ENCODE measurements at places on chromosomes 7 and 10.

- DNase-seq = peak; percentile 23
Observed at GRCh38 chr7:77395626-77396025, 20.5 kb downstream of the GSAP start.

- peak; percentile 15 for DNase-seq
Observed at GRCh38 chr7:83769407-83769806, 120.5 kb upstream of the SEMA3E start.

DNA sequence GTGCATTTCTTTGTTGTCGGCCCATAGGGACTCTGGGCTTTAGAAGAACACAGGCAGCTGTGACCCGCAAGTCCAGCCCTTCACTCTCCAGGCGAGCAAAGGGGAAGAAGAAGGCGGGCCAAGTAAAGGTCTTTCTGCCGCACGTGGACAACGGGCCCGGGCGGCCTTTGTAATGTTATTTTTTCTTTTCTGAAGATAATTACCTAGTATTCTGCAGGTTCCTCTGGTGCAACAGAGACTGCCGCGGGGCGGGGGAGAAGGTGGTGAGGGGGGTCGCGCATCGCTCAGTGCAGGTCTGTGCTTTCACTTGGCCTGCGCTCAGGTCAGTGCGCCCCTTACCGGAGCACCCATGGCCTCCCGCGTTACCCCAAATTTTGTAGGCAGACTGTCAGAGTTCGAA is 7.1 kb upstream of the TBX20 start:
- DNase-seq = no peak

DNA sequence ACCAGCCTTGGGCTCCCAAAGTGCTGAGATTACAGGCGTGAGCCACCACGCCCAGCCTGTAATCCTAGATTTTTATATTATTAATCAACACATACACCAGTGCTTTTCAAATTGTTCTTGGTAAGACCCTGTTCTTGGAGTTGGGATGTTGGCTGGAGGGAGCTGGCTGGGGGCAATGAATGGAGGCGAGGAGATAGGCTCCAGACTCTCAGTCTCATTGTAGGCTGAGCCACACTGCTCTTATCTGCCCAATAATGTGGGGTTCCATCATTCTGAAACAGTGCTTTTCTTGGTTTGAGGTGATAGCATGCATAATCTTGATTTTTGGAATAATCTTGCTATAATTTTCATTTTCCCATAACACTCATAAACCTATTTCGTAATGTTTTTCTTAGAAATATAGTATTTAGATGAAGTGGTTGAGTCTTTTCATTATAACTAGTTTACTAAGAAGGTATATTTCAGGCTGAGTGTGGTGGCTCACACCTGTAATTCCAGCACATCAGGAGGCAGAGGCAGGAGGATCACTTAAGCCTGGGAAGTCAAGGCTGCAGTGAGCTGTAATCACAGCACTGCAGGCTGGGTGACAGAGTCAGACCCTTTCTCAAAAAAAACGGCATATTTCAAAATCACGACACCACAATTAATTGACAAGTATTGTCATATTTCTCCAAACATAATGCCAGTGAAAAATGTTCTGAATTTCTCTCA is 65.1 kb upstream of the LYZL2 start:
- DNase-seq = no peak

GRCh38 chr10:86261941-86262687 is 104.5 kb downstream of the GRID1 start:
- DNase-seq = peak; percentile 31

GRCh38 chr10:4725917-4726606 is 99.9 kb upstream of the AKR1E2 start:
- DNase-seq = no peak

GRCh38 chr10:114749510-114749909 is 72.1 kb upstream of the FHIP2A start:
- no peak for DNase-seq

GRCh38 chr7:95527776-95528250 is 42.1 kb downstream of the ASB4 start:
- no peak for DNase-seq

DNA sequence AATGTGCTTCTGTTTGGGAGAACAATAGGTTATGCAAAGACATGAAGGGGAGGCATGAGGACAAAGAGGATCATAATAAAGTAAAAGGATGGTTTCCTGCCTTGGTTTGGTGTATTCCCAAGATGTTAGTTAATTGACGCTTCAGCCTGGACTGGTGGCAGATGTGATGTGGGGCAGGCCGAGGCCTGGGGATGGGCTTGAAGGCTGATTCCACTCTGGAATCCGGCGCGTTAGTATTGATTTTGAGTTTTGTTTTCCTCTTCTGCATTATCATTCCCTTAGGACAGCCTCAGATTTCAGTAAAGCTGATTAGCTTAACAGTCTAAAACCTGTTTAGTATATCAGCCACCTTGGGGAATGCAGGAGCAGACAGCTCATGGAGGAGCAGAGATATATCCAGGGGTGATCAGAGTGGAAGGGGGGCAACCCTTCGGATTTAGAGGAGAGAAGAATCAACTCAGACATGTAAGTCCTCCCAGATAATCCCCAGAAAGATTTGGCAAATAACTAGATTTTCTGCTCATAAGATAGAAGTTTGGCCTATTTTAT is 159.8 kb upstream of the MTPN start:
- DNase-seq = no peak

- DNase-seq = no peak
Observed at GRCh38 chr7:37097983-37098382, 350.7 kb downstream of the ELMO1 start.

DNA sequence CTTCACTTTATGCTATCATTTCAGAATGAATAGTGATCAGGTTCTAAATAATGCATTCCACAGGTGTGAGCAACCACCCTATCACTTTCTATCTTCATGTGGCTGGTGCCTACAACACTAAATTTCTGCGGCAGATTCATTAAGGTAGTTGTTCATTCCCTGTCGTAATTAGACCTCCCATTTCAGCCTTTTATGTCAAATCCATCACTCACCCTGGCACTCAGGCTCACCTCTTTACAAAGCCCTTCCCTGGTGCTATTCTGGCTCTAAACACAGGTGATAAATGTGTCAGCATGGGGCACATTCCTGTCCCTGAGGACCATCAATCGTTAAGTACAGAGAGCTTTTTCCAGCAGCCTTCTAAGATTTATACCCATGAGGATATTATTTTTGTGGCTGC is 300.0 kb upstream of the C7orf33 start:
- no peak for DNase-seq

DNA sequence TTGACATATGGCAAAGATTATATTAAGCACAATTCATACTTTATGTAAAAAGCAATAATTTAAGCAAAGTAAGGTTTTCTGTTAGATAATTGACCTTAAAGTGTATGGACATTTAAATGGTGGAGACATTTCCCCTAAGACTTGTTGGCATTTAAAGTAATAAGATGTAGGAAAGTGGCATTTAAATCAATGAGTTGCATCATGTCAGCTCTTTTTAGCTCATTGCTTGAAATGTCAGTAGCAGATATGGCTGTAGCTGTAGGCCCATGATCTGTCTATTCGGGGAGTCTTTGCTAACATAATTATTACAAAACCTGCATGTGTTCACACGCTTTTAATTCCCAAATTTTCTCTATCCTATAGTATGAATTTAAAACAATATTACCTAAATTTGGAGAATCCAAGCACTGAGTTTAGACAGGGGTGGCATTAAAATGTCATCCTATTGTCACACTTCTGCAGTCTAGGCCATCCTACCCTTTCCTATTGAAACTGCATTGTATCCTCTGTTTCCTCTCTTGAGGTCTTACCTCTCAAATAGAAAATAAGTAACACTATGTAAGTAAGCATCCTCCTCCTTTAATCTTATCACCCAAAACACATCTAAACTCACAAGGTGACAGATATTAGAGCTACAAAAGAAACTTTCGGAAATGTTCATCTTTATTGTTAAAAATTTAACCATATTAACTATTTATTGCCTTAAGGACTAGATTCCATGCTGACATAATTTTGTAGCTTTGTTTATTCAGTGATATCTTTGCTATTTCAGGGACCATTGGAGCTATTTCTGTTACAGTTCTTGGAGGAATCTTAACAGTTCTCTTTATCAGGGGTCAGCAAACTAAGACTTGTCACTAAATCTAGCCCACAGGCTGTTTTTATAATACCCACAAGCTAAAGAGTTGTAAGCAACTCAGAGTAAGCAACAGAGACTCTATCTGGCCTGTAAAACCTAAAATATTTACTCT is 91.2 kb downstream of the LCOR start:
- no peak for DNase-seq

DNA sequence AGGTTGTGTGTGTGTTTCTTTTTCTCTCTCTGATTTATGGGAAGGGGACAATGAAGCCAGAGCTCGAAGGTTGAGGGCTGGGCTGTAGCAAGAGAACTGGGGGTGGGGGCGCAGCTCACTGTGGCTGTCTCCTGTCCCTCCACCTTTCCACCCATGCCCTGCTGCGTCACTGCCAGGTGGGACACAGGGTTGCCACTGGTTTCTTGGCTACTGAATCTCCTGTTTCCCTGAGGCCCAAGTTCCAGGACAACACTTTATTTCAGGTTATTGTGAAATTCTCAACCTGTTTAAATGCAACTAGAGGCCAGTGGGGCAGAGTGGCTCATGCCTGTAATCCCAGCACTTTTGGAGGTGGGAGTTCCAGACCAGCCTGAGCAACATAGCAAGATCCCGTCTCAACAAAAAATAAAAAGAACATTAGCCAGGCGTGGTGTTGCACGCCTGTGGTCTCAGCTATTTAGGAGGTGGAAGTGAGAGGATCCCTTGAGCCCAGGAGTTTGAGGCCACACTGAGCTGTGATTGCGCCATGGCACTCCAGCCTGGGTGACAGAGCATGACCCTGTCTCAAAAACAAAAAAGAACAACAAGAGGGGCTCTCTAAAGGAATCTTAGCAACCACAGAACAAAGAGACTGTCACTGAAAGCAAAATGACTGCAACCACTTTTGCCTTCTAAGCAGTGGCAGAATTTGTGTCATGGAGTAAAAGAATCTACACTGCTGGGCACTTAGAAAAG is 22.6 kb downstream of the TBATA start:
- DNase-seq = no peak
